ENCODE measurements at places on chromosomes 4 and X. TPM values are rescaled to one million over a fixed set of nuclear protein-coding genes. Genes with fewer than 3 reads are reported as not detected.

The ESX1 gene
- not detected for total RNA-seq

The BTC gene
- not detected for total RNA-seq

DNA sequence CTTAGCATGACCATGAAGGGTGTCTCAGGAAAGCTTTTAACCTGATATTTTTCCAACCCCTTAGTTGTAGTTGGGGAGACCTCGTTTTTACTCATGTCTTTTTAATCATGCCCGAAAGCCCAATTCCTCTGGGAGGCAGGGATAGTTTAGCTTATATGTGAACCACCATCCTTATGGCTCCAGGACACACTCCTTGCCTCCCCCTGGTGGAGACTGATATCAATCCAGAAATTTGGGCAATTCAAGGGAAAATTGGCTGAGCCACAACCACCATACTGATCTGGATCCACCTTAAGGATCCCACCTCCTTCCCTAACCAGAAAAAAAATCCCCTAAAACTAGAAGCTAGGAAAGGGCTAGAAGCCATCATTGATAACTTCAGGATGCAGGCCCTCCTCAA lies 13.4 kb upstream of the COL25A1 start:
- DNase-seq = no peak

DNA sequence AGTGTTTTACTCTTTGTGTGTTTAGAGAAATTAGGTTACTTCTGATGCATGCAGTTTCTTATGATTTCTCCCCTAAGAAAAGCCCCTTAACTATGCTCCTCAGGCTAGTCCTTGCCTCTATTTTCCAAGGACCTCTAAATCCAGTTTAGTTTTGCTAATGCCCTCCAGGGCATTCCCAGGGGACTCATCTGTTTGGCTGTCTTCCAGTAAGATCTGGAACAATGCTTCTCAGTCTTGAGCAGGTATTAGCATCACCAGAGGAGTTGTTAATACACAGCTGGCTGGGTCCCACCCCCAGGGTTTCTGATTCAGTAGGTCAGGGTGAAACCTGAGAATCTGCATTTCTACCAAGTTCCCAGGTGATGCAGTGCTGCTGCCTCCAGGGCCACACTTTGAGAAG lies 56.9 kb downstream of the OTC start:
- no peak for DNase-seq

The DSPP gene
- not detected for total RNA-seq
